CD8-positive, alpha-beta T cell (primary cell): ENCODE measurements at places on chromosomes 5 and 9. TPM values are rescaled to one million over a fixed set of nuclear protein-coding genes. Genes with fewer than 3 reads are reported as not detected.

The IFNA17 gene
- total RNA-seq, result not detected

The DBH gene
- total RNA-seq, result 0.39 TPM

The DNAH5 gene
- not detected for total RNA-seq

The SLC25A46 gene
- 13.6 TPM for total RNA-seq

The BTNL3 gene
- total RNA-seq, result not detected

The NOXA1 gene
- 2.4 TPM for total RNA-seq

The SPINK6 gene
- not detected for total RNA-seq

The PDGFRB gene
- total RNA-seq, result 0.05 TPM

The UCK1 gene
- total RNA-seq, result 24.7 TPM

The FREM1 gene
- total RNA-seq, result not detected

The LRRTM2 gene
- not detected for total RNA-seq
